ENCODE measurements at places on chromosomes 16 and 17.

- peak; percentile 69 for DNase-seq
Observed at GRCh38 chr16:11640987-11641817, 27.1 kb upstream of the SNN start.

DNA sequence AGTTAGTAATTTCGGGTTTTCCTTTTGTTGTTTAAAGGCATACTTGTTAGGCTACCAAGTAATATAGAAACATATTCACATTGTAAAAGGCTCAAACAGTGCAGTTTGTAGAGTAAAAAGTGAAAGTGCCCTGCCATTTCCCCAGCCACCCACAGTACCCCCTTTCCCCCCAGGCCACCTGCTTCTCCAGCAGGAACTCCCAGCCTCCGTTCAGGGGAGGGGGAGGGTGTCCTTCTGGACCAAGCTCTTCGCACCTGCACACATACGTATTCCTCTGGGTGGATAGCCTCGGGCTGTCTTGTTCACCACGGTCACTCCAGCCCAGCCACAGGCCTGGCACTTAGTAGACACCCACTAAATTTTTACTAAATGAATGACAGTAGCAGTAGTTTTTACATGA, 144.5 kb downstream of the CLEC16A start:
- no peak for DNase-seq

DNA sequence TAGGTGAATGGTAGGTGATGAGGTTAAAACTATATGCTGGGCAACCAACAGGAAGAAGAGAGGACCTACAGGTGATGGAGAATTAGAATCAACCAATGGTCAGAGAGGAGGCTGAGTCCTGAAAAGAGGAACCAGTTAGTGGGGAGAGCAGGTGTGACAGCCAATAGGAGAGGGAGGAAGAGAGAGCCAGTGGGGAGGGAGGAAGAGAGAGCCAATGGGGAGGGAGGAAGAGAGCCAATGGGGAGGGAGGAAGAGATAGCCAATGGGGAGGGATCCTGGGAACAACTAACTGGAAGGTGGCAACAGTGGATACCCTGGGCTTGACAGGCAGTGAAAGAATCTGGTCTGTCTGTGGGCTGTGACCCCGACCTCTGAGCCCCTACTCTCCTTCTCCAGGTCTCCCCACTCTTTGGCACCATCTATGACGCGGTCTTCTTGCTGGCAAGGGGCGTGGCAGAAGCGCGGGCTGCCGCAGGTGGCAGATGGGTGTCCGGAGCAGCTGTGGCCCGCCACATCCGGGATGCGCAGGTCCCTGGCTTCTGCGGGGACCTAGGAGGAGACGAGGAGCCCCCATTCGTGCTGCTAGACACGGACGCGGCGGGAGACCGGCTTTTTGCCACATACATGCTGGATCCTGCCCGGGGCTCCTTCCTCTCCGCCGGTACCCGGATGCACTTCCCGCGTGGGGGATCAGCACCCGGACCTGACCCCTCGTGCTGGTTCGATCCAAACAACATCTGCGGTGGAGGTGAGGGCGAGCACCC, 3.7 kb downstream of the GUCY2D start:
- no peak for DNase-seq

DNA sequence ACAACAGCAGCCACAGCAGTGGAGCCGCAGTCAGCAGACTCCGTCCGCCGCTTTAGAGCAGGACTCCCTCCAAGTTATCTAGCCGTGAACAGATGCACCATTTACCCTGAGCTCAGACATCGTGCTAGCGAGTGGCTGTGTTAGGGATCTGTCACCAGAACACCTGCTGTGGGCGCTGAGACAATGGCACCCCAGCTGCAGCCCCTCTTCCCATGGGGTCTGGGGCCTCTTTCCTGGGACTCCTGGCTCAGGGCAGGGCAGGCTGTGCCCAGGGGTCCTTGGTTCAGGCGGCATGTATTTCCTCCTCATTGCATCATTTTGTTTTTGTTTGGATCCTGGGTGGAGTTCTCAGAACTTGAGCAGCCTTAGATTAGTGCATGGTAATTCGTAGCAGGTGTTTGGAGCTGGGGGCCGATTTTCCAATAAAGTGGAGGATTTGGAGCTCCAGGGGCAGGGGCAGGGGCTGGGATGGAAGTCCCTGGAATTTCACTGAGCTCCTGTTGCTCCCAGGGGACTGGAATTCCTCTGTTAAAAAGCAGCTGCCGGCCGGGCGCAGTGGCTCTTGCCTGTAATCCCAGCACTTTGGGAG, 23.4 kb downstream of the NMRAL1 start:
- DNase-seq = no peak

GRCh38 chr17:17028059-17028877, 14.0 kb upstream of the MPRIP start:
- no peak for DNase-seq

- no peak for DNase-seq
Observed at GRCh38 chr16:152141-153128, at the start of gene HBZ. HBZ (plus strand) TSS chr16:152644; CDS start chr16:152910, 266 bp downstream.

DNA sequence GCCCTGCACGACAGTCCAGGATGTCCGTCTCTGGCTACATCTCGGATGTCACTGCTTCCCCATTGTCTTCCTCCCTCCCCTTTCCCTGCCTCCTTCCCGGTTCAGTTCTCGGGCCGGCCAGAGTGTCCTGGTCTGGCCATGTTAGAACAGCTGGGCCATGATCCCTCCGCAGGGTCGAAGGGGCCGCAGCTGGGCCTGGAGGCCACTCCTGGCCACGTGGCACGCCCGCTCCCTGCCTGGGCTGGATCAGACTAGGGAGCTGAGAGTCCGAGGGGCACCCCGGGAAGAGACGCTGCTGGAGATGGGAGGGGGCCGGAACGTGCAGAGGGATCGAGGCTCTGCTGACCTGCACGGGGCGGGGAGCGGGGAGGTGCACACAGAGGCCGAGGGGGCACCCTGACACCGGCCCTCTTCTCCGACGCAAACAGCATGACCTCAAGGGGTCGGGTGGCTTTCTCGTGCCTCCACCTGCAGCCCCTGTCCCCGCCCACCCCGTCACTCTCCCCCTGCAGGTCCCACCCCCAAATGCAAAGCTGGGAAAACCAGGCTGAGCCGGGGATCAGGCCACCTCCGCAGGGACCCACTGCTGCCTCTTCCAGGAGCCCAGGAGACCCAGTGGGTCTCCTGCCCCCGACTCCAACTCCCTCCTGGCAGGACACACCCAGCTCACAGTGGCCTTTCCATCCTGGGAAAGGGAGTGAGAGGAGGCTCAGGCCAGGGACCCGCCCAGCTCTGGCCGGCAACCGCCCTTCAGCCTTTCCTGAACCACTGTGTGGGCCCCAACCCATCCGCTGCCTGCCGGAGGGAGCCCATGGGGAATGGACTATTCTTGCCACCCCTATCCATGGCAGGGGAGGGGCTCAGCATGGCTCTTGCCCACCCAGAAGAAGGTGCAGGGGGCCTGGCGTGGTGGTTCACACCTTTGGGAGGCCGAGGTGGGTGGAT, 38.5 kb downstream of the CTU2 start:
- DNase-seq = no peak

DNA sequence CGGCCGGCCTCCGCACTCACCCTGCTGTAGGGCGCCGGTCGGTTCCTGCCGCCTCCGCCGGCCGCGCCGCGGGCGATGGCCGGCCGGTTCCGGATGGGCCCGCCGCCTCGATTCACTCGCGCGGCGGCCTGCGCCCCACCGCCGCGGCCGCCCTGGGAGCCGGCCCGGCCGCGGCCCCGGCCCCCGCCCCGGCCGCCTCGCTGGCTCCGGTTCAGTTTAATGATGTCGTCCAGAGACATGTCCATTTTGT, 158 bp downstream of the ALYREF start:
- no peak for DNase-seq

DNA sequence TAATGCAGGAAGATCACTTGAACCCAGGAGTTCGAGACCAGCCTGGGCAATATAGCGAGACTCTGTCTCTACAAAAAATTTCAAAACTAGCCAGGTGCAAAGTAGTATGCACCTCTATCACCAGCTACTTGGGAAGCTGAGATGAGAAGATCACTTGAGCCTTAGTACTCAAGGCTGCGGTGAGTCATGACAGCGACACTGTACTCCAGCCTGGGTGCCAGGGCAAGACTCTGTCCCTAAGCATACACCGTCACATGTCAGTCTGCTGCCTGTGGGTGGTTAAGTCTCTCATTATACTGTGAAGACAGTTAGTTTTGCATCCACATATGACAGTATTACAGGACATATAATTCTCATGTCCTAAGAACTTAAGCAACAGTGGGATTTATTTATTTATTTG, 21.8 kb downstream of the NMRAL1 start:
- no peak for DNase-seq

DNA sequence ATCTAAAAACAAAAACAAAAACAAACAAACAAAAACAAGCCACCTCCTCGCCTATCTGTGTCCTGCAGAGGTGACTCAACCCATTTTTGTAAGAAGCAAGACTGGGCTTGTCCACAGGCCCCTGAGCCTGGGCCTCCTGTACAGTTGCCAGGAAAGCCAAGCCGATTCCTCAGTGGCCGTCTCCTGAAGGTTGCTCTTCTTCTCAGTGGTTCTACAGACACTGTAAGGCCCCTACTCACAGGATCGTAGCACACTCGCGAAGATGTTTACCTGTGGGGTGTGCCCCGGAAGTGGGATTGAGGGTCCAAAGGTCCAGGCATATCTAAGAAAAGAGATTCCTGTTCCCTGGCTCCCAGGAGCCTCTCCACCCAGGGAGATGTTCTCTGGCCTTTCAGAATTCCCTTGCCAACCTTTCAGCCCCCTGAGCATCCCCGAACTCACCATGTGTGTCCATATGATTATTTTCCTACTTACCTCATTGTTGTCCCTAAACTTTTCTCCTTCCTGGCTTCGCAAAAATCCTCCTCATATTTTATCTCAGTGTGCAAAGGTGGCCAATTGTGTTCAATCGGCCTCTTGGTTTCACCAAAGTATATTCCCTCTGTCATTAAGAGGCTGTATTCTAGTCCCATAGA, 7.5 kb upstream of the CES3 start:
- DNase-seq = no peak

DNA sequence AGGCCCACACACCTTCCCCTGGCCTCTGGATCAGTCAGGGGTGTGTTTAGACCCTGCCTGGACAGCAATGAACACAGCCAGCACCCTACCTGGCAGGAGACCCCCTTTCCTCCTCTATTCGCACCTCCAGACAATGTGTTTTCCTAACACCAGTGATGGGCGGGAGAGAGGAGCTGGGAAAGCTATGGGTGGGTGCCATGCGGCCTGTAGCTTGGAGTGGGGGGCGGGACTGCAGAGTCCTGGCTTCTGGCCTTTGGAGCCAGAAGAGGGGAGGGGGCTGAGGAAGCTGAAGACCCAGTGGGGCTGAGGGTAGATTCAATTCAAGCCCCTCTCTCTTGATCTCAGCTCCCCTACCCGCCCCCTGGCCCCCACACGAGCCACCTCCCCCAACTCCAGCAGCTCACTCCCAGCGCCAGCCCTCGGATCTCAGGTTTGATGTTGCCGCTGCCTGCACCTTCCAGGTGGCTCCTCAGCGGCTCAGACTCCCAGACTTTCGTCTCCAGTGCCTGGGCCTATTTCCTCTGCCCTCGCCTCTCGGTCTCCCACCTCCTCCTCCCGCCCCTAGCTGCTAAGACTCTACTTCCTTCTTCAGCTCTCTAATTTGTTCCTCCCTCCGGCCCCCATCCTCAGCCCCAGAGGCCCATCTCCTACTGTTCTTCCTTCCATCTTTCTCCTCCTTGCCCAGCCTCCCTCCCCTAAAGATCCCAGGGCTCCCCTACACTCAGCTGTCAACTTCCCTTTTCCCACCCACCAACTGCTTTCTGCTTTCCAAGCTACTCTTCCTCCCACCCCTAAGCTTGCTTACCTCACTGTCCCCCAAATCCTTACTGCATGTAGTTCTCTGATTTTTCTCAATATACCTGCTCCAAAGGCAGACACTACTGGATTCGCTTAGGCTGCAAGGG, 6.8 kb upstream of the SP6 start:
- no peak for DNase-seq

GRCh38 chr17:72915625-72916081, 176.8 kb downstream of the SLC39A11 start:
- no peak for DNase-seq

DNA sequence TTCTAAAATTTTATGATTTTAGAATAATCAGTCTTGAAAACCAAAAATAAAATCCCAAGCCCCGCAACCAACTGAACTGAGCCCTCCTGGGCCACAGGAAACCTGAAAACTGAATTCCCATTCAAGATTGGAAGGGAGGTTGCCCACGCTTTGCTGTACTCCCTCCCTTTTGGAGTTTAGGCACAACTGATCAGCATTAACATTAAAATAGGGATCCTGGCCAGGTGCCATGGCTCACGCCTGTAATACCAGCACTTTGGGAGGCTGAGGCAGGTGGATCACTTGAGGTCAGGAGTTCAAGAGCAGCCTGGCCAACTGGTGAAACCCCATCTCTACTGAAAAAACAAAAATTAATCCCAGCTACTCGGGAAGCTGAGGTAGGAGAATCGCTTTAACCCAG, 52.7 kb upstream of the NETO2 start:
- no peak for DNase-seq

DNA sequence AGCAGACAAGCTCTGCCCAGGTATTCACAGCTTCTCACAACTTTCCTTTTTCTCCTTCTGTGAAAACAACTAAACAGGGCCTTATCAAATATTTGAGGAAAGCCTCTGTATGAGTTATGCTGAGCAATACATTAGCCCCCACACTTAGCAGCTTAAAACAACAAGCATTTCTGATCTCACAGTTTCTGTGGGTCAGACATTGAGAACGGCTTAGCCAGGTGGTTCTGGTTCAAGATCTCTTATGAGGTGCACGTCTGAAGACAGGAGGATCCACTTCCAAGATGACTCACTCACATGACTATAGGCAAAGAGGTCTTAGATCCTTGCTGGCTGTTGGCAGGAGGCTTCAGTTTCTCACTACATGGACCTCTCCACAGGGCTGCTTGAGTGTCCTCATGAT, 181.4 kb upstream of the WSCD1 start:
- no peak for DNase-seq

Data from CD4-positive, alpha-beta T cell treated with Interleukin-6 at 100 ng/mL for 8 hours (primary cell).